CD4-positive, CD25-positive, alpha-beta regulatory T cell (primary cell): ENCODE measurements at places on chromosomes 16 and 17. TPM values are rescaled to one million over a fixed set of nuclear protein-coding genes. Genes with fewer than 3 reads are reported as not detected.

The GAS7 gene
- 0.79 TPM for polyA plus RNA-seq

DNA sequence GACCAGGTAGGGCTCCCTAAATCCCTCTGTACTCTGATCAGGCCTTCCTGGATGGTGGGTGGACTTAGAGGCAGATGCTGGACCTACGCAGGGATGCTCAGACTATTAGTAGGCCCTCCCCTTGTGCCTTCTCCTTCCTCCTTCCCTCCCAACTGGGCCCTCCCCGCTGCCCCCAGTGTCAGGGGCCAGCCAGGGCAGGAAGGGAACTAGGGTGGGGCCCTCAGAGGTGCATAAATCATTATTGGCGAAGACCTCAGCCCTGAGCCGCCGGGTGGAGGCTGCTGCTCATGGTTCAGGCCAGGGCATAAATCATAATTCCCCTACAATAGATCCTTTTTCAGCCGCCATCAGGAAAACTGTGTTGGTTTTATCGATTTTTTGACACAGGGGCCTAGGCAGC is 81.4 kb downstream of the MRM1 start:
- H3K27me3 ChIP-seq: no peaks in the 10 kb centered on the region
- DNase-seq: no peak
- no peak overlapping the region for H3K27ac ChIP-seq
- H3K4me1 ChIP-seq: no peaks in the 10 kb centered on the region
- no peak overlapping the region for H3K4me3 ChIP-seq

The SLFN14 gene
- polyA plus RNA-seq: not detected

GRCh38 chr17:59859444-59860025 is 33.2 kb downstream of the TUBD1 start:
- no peaks in the 10 kb centered on the region for H3K27me3 ChIP-seq
- DNase-seq: peak; percentile 61
- no peak overlapping the region for H3K4me3 ChIP-seq
- peaks cover 23% of the 10 kb centered on the region for H3K36me3 ChIP-seq

DNA sequence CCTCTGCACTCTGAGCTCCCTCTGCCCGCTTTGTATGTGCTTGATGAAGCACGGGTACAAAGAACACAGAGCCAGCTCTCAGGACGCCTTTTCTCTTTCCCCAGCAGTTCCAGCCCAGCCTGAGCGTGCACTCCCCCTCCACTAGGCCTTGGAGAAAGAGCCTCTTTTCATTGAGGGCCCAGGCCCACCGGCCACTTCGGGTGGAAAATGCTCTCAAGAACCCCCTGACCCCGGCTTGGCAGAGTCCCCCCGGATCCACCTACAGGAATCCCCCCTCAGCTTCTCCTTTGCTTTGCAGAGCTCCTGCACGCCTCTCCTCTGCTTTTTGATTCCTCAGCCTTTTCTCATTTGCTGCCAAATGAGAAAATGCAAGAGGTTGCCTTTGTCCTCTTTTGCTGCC is 30.2 kb downstream of the MRC2 start:
- H3K36me3 ChIP-seq: no peaks in the 10 kb centered on the region
- no peaks in the 10 kb centered on the region for H3K27me3 ChIP-seq
- no peak for DNase-seq
- H3K27ac ChIP-seq: no peak overlapping the region
- no peak overlapping the region for H3K4me3 ChIP-seq

GRCh38 chr17:59356543-59357218 is 25.2 kb downstream of the YPEL2 start:
- peak overlapping the region; percentile 19 for H3K4me3 ChIP-seq
- peaks cover 40% of the 10 kb centered on the region for H3K36me3 ChIP-seq
- peak overlapping the region; percentile 47 for H3K27ac ChIP-seq
- H3K27me3 ChIP-seq: no peaks in the 10 kb centered on the region
- DNase-seq: no peak

The INCA1 gene
- not detected for polyA plus RNA-seq

DNA sequence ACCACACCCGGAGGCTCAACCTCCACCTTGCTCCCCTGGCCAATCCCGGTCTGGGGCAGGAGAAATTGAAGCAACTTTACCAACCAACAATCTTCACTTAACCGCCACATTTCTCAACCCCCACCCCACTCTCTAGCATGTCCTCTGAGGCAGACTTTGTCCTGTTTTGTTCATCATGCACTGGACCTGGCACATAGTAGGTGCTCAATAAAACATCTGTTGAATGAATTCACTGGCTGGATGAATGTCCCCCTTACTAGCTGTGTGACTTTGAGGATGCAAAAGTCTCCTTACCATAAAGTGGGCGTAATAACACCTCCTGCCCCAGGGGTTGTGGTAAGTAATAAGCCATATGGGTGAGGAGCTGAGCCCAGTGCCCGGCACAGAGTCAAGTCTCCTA is 5.8 kb downstream of the SPPL2C start:
- no peaks in the 10 kb centered on the region for H3K36me3 ChIP-seq
- no peaks in the 10 kb centered on the region for H3K4me1 ChIP-seq
- no peak for DNase-seq
- no peak overlapping the region for H3K27ac ChIP-seq
- H3K4me3 ChIP-seq: no peak overlapping the region

The CNGB1 gene
- polyA plus RNA-seq: not detected

- H3K4me3 ChIP-seq: peak overlapping the region; percentile 40
- H3K4me1 ChIP-seq: peaks cover 68% of the 10 kb centered on the region
- peak overlapping the region; percentile 15 for H3K27ac ChIP-seq
- no peaks in the 10 kb centered on the region for H3K27me3 ChIP-seq
- DNase-seq: peak; percentile 39
These were observed 203.1 kb downstream of the MSI2 start for GRCh38 chr17:57459286-57459915.

DNA sequence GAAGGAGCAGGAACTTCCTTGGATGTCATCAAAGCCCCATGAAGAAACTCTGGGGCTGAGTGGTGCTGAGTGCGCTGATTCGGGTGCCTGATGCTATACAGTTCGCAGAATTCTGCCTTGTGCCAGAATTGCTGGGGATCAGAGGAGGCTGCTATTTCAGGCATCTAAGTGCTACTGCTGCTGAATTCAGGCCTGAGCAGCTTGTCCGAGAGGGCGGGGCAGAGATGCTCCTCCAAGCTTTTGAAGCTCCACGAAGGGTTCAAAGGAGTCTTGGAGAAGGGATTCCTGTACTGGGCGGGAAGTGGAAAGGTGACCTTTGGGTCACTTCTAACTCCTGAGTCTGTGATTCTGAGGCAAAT is 227.8 kb downstream of the CCDC182 start:
- no peaks in the 10 kb centered on the region for H3K27me3 ChIP-seq
- no peak overlapping the region for H3K4me3 ChIP-seq
- H3K36me3 ChIP-seq: no peaks in the 10 kb centered on the region
- H3K4me1 ChIP-seq: no peaks in the 10 kb centered on the region
- H3K27ac ChIP-seq: no peak overlapping the region

- no peaks in the 10 kb centered on the region for H3K4me1 ChIP-seq
- no peaks in the 10 kb centered on the region for H3K27me3 ChIP-seq
- H3K36me3 ChIP-seq: no peaks in the 10 kb centered on the region
These were observed 5.1 kb downstream of the STH start for GRCh38 chr17:46003907-46004748.

The LGALS9B gene
- polyA plus RNA-seq: not detected

The FNDC8 gene
- not detected for polyA plus RNA-seq

- peaks cover 6% of the 10 kb centered on the region for H3K36me3 ChIP-seq
- peak overlapping the region; percentile 78 for H3K4me3 ChIP-seq
- no peak for DNase-seq
- peaks cover 28% of the 10 kb centered on the region for H3K4me1 ChIP-seq
- peak overlapping the region; percentile 9 for H3K27ac ChIP-seq
- no peaks in the 10 kb centered on the region for H3K27me3 ChIP-seq
These were observed 66.6 kb downstream of the SIAH1 start for GRCh38 chr16:48318630-48319029.

The SLC16A6 gene
- polyA plus RNA-seq: 1.9 TPM

DNA sequence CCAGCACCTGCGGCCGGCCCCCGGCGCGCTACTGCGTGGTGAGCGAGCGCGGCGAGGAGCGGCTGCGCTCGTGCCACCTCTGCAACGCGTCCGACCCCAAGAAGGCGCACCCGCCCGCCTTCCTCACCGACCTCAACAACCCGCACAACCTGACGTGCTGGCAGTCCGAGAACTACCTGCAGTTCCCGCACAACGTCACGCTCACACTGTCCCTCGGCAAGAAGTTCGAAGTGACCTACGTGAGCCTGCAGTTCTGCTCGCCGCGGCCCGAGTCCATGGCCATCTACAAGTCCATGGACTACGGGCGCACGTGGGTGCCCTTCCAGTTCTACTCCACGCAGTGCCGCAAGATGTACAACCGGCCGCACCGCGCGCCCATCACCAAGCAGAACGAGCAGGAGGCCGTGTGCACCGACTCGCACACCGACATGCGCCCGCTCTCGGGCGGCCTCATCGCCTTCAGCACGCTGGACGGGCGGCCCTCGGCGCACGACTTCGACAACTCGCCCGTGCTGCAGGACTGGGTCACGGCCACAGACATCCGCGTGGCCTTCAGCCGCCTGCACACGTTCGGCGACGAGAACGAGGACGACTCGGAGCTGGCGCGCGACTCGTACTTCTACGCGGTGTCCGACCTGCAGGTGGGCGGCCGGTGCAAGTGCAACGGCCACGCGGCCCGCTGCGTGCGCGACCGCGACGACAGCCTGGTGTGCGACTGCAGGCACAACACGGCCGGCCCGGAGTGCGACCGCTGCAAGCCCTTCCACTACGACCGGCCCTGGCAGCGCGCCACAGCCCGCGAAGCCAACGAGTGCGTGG is 1.5 kb downstream of the NTN1 start:
- no peak overlapping the region for H3K27ac ChIP-seq
- no peaks in the 10 kb centered on the region for H3K36me3 ChIP-seq
- DNase-seq: no peak

- H3K27ac ChIP-seq: no peak overlapping the region
- no peak for DNase-seq
- H3K36me3 ChIP-seq: peaks cover 69% of the 10 kb centered on the region
- H3K4me1 ChIP-seq: no peaks in the 10 kb centered on the region
These were observed 27.1 kb downstream of the CRAMP1 start for GRCh38 chr16:1639282-1639681.

DNA sequence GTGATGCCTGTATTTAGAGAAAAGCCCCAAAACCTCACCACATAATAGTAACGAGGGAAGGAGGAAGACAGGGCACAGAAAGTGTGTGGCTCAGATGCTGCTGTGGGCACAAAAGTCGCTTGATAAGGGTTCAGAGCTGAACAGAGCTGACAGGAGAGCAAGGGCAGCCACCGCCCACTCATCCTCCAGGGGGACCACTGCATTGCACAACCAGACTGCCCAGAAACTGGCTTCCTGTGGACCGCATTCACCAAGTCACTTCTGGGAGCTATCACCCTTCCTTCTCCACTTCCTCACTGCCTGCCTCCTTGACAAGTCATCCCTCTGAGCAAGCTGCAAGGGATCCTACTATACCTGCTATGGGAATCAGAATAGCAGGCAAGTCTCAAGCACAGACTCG is 512.4 kb upstream of the CDH11 start:
- no peaks in the 10 kb centered on the region for H3K36me3 ChIP-seq
- H3K27ac ChIP-seq: no peak overlapping the region
- DNase-seq: no peak
- no peaks in the 10 kb centered on the region for H3K4me1 ChIP-seq
- H3K27me3 ChIP-seq: no peaks in the 10 kb centered on the region
- no peak overlapping the region for H3K4me3 ChIP-seq

- H3K27me3 ChIP-seq: peaks cover 6% of the 10 kb centered on the region
- no peaks in the 10 kb centered on the region for H3K36me3 ChIP-seq
- peak; percentile 83 for DNase-seq
- no peak overlapping the region for H3K27ac ChIP-seq
These were observed 22.6 kb upstream of the MPHOSPH6 start for GRCh38 chr16:82192665-82193064.

- no peak overlapping the region for H3K27ac ChIP-seq
- no peaks in the 10 kb centered on the region for H3K27me3 ChIP-seq
- H3K4me3 ChIP-seq: no peak overlapping the region
- no peak for DNase-seq
- H3K36me3 ChIP-seq: no peaks in the 10 kb centered on the region
These were observed 4.1 kb upstream of the ZNF19 start for GRCh38 chr16:71493213-71493612.

GRCh38 chr16:85867189-85867588 is 31.8 kb upstream of the IRF8 start:
- no peak for DNase-seq
- H3K4me3 ChIP-seq: no peak overlapping the region
- no peaks in the 10 kb centered on the region for H3K27me3 ChIP-seq
- H3K36me3 ChIP-seq: no peaks in the 10 kb centered on the region

DNA sequence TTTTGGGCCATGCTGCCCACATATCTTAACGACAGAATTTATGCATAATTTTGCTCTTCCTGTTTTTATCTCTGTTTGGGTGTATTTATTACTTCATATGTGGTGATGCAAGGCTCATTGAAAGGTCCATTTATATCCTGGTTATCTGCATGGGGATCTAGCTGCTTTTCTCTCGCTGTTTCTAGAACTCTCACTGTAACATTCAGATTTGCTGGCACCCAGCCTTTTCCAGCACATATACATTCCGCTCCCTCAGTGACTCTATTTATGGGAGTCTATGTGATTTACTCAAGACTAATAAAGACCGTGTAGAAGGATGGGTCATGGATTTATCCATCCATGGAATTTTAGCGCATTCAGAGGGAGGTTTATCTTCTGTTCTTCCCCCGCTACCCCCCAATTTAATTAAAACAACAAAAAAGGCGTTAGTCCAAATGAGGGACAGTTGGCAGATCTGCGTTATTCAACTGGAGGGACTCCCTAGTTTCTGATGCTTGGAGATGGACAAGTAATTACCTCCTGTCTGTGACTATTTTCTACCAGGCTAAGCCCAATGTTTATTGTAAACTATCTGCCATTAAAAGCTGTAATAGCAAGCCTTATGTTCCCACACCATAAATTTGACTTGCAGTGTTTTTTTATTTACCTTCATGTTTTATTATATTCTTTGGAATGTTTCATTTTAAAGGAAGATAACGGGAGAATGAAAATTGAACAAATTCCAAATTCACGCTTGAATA is 19.8 kb upstream of the MARCHF10 start:
- peaks cover 2% of the 10 kb centered on the region for H3K27me3 ChIP-seq
- H3K27ac ChIP-seq: no peak overlapping the region
- H3K36me3 ChIP-seq: no peaks in the 10 kb centered on the region

The PSMC3IP gene
- 0.25 TPM for polyA plus RNA-seq

DNA sequence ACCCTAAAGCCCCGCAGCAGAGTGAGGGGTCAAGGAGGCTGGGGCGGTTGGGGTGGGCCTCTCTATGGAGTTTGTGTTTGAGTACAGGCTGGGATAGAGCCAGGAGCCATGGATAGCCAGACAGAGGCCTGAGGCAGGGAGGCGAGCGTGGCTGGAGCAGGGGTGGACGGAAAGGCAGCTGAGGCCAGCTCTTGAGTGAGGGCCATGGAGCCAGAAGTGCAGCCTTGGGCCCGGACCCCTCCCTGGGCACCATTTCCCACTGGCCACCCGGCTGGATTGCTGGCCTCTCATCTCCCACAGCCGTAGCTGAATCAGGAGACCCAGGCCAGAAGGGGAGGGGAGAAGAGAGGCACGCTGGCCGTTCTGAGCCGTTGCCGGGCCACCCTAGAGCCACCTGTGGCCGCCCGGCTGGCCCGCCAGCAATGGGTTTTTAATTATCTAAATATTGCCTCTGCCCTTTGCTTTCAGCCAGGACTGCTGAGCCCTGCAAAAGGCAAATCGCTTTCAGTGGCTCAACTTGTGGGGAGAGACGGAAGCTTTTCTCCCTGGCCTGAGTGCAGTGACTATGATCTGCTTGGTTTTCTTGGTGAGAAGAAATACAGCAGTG is 75.2 kb upstream of the GSE1 start:
- no peak for DNase-seq
- no peaks in the 10 kb centered on the region for H3K36me3 ChIP-seq
- H3K27me3 ChIP-seq: no peaks in the 10 kb centered on the region
- no peak overlapping the region for H3K27ac ChIP-seq
- no peaks in the 10 kb centered on the region for H3K4me1 ChIP-seq
- H3K4me3 ChIP-seq: no peak overlapping the region

- H3K4me3 ChIP-seq: no peak overlapping the region
- no peak for DNase-seq
- no peaks in the 10 kb centered on the region for H3K27me3 ChIP-seq
- H3K27ac ChIP-seq: no peak overlapping the region
These were observed 150.9 kb downstream of the HS3ST3B1 start for GRCh38 chr17:14451729-14452191.
